Sigmoid colon (tissue), 7 donors: ENCODE measurements at places on chromosomes 2 and 18. TPM values are rescaled to one million over a fixed set of nuclear protein-coding genes. Genes with fewer than 3 reads are reported as not detected.
A peak's percentile ranks its signal among the peaks of the same experiment; 100 is the strongest.

TDRD15 gene
- total RNA-seq: not detected

NPAS2 gene
- 23.8 TPM for total RNA-seq

- DNase-seq: peak; percentile 86
Observed at GRCh38 chr2:9693196-9693491, 62.3 kb upstream of the YWHAQ start.

DNA sequence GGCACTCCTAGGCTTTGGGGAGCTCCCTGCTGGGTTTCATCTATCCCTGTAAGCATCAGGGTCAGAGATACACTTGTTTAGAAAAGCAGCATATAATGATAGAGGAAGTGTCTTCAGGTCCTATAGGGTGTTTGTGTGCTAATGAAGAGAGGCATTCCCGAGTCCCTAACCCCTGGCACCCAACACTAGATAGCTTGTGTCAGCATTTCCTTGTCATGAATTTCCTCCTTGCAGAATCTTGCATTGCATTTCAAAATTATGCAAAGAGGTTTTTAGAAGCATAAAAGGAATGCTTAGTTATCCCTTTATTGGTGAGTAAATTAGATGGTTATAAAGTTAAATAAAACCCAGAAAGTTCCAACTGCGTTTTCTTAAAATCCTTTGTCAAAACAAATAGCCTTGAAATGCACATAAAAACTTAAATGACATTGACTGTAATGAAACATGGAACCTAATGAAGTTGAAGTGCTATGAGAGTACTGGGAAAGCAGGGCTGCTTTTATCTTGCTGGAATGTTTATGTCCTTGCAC lies 63.7 kb upstream of the LHCGR start:
- no peak for DNase-seq

DNA sequence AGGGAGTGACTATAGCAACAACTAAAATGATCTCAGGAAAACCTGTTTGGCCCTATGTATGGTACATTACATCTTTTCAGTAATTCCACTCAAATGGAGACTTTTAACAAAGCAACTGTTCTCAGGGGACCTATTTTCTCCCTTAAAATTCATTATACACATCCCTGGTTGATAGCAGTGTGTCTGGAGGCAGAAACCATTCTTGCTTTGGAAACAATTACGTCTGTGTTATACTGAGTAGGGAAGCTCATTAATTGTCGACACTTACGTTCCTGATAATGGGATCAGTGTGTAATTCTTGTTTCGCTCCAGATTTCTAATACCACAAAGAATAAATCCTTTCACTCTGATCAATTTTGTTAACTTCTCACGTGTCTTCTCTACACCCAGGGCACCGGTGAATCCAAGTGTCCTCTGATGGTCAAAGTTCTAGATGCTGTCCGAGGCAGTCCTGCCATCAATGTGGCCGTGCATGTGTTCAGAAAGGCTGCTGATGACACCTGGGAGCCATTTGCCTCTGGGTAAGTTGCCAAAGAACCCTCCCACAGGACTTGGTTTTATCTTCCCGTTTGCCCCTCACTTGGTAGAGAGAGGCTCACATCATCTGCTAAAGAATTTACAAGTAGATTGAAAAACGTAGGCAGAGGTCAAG lies 955 bp downstream of the TTR start:
- no peak for DNase-seq
